Thyroid gland (tissue), 4 donors: ENCODE measurements at places on chromosomes 4 and X. TPM values are rescaled to one million over a fixed set of nuclear protein-coding genes. Genes with fewer than 3 reads are reported as not detected.

DNA sequence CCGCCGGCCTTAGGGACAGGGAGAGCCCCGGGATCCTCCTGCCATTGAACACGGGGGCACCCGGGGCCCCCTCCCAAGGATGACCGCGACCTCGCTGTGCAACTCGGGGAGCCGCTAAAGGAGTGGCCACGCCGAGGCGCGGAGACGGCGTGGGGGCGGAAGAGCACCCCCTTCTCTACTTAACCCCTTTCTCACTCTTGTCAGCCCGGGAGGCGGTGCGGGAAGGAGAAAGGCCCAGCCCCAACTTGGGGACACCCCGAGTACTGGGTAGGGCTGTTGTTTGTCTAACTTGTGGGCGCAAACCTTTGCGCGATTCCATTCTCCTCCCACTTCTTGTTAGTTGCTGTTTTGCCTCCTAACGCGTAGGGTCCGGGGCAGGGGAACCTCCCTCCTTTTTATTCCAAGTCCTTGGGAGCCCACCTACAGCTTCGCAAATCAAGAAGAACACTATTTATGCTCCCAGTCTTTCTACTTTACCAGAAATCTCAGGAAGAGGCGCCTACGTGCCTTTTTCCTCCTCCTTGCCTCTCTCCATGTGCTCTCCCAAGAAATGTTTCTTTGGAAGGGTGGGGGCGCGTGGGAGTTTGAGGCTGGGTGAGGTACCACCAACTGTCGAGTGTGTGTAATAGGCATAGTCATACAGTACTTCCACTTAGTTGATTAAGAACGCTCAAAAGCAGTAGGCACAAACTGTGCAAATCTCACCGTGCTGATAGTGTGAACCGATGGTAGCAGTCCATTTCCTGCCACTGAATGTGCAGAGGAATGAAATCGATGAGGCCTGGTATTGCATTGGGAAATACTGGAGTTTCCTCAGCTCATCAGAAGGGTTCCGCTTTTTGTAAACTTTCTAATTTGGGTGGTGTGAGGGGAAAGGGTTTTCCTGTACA lies 813 bp downstream of the DIAPH2 start:
- no peaks in the 10 kb centered on the region for H3K4me1 ChIP-seq
- H3K27ac ChIP-seq: peak overlapping the region; percentile 36
- no peaks in the 10 kb centered on the region for H3K27me3 ChIP-seq
- no peaks in the 10 kb centered on the region for H3K36me3 ChIP-seq
- peak overlapping the region; percentile 33 for H3K4me3 ChIP-seq
- DNase-seq: peak; percentile 4

DNA sequence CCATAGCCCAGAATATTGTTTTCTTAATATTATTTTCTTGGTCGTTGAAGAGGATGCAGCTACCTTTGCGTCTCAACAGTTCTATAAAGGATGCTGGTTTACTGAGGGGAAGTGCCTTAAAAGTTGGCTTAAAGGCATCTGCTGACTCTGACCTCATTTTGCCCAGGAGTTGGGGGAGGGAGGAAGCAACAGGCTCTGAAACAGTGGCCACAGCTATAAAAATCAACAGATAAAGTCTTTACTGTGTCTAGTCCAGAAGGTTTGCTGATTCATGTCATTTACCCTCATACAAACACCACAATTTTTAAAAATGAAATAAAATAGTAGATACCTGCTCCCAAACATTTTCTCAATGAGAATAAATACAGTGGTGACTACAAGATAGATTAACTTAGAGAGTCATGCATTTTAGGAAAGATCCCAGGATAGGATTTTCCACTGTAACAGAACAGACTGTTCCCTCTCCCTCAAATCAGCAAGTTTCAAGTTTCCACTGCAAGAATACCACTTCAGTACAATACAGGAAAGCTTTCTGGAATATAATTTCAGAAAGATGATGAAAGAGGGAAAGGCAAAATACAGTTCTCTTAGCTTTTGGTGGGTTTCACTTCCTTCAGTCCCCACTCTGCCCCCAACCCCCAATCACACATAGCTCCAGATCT lies 1.9 kb downstream of the PHKA1 start:
- H3K27ac ChIP-seq: peak overlapping the region; percentile 6
- no peaks in the 10 kb centered on the region for H3K36me3 ChIP-seq
- H3K27me3 ChIP-seq: no peaks in the 10 kb centered on the region
- no peaks in the 10 kb centered on the region for H3K4me1 ChIP-seq

PF4V1 gene
- not detected for total RNA-seq

DNA sequence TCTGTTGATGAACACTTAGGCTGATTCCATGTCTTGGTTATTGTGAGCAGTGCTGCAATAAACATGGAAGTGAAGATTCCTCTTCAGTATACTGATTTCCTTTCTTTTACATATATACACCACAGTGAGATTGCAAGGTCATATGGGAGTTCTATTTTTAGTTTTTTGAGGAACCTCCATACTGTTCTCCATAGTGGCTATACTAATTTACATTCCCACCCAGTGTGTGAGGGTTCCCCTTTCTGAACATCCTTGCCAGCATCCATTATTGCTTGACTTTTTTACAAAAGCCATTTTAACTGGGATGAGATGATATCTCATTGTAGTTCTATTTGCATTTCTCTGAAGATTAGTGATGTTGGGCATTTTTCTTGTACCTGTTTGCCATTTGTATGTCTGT lies 80.5 kb upstream of the GALNT7 start:
- no peak overlapping the region for H3K4me3 ChIP-seq
- no peak for DNase-seq
- H3K27me3 ChIP-seq: no peaks in the 10 kb centered on the region
- no peak overlapping the region for H3K27ac ChIP-seq
- H3K36me3 ChIP-seq: no peaks in the 10 kb centered on the region

DNA sequence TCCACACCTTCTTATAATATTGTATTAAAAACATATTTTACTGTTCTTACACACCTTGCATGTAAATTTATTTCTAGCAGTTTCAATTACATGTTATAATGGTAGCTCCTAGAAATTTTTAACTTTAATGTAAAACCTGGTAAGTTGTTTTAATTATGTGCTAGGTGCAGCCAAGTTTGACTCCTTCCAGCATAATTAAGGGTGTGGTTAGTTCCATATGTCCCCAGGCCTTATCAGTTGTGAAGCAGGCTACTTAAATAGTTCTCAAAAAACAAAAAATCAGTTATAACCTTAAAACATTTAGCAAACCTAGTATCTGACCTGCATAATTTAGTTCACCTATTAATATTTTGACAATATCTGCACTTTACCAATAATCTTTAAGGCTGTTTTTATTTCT lies 26.9 kb upstream of the PASD1 start:
- no peak overlapping the region for H3K4me3 ChIP-seq
- no peak overlapping the region for H3K27ac ChIP-seq
- no peak for DNase-seq
- H3K4me1 ChIP-seq: no peaks in the 10 kb centered on the region
- H3K36me3 ChIP-seq: no peaks in the 10 kb centered on the region

PGM2 gene
- 30.4 TPM for total RNA-seq

DNA sequence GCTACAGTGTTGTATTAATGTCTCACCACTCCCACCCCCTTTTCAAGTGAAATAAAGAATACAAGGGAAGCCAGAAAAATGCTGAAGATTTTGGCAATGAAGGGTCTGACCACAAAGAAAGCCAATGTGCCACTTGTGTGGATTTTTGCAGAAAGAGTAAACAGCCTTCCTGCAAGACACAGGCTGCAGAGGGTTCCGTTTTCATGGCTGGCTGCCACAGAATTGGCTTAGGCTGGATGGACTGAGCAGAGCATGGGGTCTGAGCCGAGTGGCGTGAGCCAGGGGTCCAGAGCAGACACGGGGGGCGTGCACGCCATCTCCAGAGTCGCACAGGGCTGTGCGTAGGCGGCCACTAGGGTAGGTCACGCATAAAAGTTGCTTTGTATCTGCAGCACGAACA lies 69.2 kb downstream of the MTNR1A start:
- H3K27me3 ChIP-seq: no peaks in the 10 kb centered on the region
- no peak overlapping the region for H3K27ac ChIP-seq
- DNase-seq: no peak
- H3K4me3 ChIP-seq: no peak overlapping the region
- no peaks in the 10 kb centered on the region for H3K4me1 ChIP-seq

DNA sequence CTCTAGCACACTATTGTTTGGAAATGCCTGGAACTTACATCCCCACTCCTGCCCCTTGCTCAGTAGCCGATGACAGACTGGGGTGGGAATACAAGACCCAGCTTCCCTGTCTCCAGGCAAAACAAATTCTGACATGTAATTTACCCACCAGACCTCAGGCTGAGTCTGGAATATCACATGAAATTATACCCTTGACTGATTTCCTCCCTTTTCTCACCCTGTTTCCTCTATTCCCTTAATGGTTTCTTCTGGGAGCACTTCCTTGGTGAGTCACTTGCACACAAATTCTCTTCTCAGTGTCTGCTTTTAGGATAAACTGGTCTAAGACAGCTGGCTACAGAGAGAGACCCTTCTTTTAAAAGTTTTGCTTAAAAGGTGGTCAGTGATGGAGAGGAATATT lies 65.8 kb upstream of the DIPK2B start:
- no peak overlapping the region for H3K4me3 ChIP-seq
- no peaks in the 10 kb centered on the region for H3K4me1 ChIP-seq
- no peak for DNase-seq
- H3K27ac ChIP-seq: no peak overlapping the region
- no peaks in the 10 kb centered on the region for H3K27me3 ChIP-seq

DNA sequence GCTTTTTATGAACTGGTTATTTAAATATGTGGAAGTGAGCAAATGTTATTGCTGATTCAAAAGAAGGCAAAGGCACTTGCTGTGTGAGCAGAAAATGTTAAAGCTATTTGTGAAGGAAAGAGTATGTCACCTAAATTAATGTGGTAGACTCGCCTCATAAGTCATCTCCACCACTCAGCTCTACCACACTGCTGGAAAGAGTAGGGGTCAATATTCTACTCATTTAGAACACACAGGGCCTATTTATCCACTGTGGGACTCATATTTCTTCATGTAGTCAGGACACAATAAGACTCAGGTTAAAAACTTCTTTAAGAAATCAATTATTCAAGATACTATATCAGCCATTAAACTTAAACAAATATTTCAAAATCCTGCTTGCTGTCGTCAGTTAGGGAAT lies 106.5 kb downstream of the SLC7A11 start:
- no peaks in the 10 kb centered on the region for H3K36me3 ChIP-seq
- no peaks in the 10 kb centered on the region for H3K4me1 ChIP-seq
- no peaks in the 10 kb centered on the region for H3K27me3 ChIP-seq
- no peak overlapping the region for H3K4me3 ChIP-seq
- DNase-seq: no peak

SLC26A1 gene
- 0.27 TPM for total RNA-seq

CT47B1 gene
- total RNA-seq: not detected

- no peaks in the 10 kb centered on the region for H3K36me3 ChIP-seq
- H3K4me1 ChIP-seq: no peaks in the 10 kb centered on the region
- no peak for DNase-seq
- H3K27me3 ChIP-seq: no peaks in the 10 kb centered on the region
- no peak overlapping the region for H3K27ac ChIP-seq
- no peak overlapping the region for H3K4me3 ChIP-seq
Measured at GRCh38 chr4:112073181-112073580, 72.1 kb upstream of the FAM241A start.

- no peaks in the 10 kb centered on the region for H3K36me3 ChIP-seq
- H3K27me3 ChIP-seq: no peaks in the 10 kb centered on the region
- no peak overlapping the region for H3K27ac ChIP-seq
- DNase-seq: no peak
Measured at GRCh38 chr4:166688835-166689234, 545.5 kb downstream of the SPOCK3 start.

DNA sequence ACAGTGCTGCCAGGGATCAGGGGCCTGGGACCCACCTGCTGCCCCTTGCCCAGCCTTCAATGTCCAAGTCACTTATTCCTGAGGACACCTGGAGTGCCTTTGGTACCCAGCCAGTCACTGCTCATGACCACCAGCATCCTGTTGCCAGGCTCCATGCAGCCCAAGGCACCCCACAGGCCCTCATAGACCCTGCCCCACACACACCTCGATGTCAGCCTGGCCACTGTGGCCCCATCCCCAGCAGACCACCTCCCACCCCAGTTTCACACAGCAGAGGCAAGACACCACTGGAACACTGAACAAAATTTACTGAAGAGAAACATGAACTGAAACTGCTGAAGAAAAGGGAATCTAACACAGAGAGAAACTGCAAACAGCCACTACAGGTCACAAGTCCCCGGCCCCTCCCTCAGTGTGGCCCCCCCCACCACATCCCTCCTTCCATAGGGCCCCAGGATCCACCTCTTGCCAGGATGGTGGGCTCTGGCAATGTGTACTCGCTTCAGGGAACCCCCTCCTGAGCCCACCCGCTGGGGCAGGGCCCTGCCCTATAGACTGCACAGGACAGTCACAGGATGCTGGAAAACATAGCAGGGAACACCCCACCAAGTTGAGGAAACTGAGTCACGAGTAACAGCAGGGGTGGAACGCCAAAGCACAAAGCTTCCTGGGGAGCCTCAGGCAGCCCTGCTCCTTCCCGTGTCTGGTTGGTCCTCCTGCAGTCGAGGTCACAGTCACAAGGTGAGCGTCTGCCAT lies 5.2 kb downstream of the PNMA5 start:
- no peaks in the 10 kb centered on the region for H3K4me1 ChIP-seq
- H3K4me3 ChIP-seq: no peak overlapping the region
- H3K27me3 ChIP-seq: no peaks in the 10 kb centered on the region
- no peak for DNase-seq

DNA sequence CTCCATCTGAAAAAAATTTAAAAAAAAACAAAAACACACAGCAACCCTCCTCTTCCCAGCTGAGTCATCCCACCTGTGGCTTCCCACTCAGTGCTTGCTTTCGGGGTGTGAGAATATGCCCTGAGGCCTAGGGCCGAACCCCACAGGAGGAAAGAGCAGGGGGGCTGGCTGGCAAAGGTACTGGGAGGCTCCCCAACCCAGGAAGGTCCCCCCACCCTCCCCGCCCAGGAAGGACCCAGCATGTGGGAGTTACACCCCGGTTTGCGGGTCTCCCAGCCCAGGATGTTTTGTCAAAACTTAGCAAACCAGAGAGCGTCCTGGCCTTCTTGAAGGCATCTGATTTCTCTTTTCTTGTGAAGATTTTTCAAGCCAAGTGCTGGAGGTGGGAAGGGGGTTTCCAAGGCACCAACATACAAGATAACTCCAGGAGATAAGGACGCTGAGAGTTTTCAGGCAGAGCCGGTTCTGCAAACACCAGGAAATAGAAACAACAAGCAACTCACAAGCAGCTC lies 25.7 kb upstream of the CSF2RA start:
- no peaks in the 10 kb centered on the region for H3K36me3 ChIP-seq
- no peak overlapping the region for H3K4me3 ChIP-seq
- no peaks in the 10 kb centered on the region for H3K4me1 ChIP-seq
- H3K27me3 ChIP-seq: no peaks in the 10 kb centered on the region
